ENCODE measurements at places on chromosomes 7 and 10.

DNA sequence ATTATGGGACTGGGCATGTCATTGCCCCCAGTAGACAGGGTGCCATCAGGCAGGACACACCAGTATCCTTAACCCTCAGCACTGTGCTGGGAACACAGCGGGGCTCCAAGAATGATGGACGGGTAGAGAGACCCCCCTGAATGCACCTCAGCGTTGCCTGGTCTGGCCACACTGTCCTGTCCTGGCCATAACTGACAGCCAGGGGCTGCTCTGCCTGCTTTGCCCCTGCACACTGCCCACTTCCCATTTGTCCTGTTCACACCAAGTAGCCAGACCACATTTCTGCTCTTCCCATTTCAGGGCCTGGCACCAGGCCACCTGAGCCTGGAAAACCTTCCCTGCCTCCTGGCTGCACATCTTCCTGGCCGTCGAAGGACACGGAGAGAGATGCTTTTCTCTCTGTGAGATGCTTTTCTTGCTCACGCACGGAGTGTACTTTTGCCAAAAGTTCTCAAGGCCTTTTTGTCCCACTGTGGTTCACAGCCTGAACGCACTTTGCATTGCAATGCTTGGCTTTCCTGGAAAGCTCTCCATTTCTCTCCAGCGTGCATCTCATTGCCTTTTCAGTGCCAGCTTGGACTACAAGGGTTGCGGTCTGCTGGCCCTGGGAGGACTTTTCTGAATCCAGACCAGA, 131.0 kb upstream of the EEPD1 start:
- no peak for DNase-seq

- no peak for DNase-seq
Observed at GRCh38 chr10:79329529-79329928, 17.7 kb upstream of the PPIF start.

- no peak for DNase-seq
Observed at GRCh38 chr10:11404901-11405300, 206.5 kb downstream of the USP6NL start.

- DNase-seq: no peak
Observed at GRCh38 chr7:69768986-69769595, 170.8 kb downstream of the AUTS2 start.

GRCh38 chr10:100531761-100532160, 2.1 kb upstream of the NDUFB8 start:
- DNase-seq: peak; percentile 50

DNA sequence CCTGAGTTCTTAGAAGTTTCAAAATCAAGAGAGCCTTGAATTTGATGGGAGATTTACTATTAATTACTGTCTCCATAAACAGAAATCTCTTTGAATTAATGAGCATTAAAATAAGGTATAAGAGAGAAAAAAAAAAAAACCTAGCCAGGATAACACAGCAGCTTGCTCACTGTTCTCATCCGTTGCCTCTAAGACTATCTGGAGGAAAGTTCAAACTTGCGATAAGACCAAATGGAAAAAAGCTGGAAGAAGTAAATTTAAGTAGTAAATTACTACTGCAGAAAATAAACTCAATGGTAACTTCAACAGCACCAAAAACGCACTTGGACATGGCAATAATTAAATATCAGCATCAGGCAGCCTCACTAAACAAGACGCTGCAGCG, 36.7 kb downstream of the GNA12 start:
- no peak for DNase-seq

GRCh38 chr7:44706788-44707557, 41.7 kb upstream of the ZMIZ2 start:
- DNase-seq: no peak

- DNase-seq: no peak
Observed at GRCh38 chr7:73436031-73436929, 2.7 kb downstream of the FZD9 start.

DNA sequence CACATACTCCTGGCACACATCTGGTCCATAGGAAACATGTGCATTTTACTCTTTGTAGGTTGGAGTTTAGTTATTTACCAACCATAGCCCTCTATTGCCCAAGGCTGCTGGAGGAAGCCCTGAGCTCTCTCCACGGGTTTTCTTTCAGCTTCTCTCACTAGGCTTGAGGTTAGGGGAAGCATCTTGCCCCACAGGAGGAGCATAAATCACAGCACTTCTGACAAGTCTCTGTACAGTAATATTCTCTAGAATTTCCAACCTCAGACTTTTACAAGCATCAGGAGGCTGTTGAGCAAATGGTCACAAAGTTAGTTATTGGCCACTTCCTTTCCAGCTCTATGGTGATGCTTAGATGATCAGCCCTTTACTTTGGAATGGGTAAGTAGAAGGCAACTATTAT, 122.9 kb upstream of the GLI3 start:
- no peak for DNase-seq

- no peak for DNase-seq
Observed at GRCh38 chr10:70866424-70866823, 21.9 kb downstream of the PCBD1 start.

DNA sequence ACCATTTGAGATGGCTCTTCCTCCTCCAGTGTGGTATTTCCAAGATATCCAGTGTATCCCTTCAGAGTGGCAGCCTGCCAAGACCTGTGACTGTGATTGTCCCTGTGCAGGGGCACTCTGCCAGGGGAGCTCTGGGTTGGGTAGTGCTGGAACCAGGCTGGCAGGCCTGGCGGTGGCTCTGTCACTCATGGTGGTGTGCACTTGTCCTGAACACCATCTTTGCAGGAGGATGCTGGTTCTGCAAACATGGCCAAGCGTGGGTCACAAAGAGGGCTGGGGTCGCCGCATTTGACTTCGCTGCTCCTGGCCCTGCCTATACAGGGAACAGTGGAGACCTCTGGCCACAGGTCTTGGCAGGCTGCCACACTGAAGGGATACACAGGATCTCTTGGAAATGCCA, 205.2 kb downstream of the PRPF18 start:
- no peak for DNase-seq

- peak; percentile 49 for DNase-seq
Observed at GRCh38 chr7:106283831-106284713, 711 bp downstream of the NAMPT start.

DNA sequence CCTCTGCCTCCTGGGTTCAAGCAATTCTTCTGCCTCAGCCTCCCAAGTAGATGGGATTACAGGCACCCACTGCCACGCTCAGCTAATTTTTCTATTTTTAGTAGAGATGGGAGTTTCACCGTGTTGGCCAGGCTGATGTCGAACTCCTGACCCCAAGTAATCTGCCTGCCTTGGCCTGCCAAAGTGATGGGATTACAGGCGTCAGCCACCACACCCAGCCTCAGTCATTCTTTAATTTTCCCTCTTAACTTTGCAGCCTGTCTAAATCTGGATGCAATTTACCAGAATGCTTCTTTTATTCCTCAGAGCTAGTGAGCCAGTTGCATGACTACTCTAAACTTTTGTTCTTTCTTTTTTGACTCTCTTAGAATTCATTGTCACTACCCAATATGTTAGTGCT, 90.5 kb upstream of the CSTF2T start:
- no peak for DNase-seq

DNA sequence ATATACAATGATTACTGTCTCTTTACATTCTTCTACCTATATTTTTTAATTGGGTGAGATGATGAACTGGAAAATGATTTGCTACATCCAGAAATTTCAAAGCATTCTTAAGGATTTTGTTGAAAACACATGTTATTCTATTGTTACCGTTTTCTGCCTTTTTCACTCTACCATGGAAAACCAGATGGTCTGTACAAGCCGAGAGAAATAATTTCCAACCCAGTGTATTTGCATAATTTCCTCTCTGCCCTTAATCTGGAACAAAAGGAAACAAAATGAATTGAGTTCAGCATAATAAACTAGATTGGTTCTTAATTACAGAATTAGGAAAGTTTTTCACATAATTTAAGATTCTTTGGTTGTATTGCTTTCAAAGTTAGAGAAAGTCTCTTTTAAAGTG, 211.2 kb downstream of the CACNB2 start:
- DNase-seq: no peak

DNA sequence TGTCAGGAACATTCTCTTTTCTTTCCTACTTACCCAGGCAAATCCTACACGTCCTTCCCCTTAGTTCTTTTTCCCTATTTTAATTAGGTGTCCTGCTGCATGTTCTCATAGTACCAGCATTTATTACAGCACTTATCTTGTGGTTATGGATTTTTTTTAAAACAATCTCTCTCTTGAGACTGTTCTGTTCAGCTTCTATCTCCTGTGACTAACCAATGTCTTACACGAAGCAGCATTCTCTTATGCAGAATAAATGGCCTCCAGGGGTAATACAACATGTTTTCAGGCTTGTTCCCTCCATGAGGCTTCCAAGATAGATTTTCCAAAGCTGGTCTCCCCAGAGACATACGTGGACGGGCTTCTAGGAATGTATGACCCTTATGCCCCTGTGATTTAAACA, 1096.1 kb upstream of the CELF2 start:
- no peak for DNase-seq

DNA sequence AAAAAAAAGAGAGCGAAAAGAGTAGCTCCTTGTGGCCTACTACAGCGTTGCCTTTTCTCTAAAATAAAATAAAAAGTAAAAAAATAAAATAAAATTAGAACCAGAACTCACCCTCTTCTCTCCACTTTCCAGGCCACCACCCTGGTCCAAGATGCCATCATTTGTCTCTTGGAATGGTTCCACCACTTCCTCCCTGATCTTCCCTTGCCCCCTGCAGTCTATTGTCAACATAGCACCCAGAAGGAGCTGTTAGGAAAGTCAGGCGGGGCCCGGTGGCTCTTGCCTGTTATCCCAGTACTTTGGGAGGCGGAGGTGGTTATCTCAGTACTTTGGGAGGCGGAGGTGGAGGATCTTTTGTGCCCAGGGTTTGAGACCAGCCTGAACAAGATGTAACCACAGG, 7.6 kb upstream of the GRID2IP start:
- no peak for DNase-seq

DNA sequence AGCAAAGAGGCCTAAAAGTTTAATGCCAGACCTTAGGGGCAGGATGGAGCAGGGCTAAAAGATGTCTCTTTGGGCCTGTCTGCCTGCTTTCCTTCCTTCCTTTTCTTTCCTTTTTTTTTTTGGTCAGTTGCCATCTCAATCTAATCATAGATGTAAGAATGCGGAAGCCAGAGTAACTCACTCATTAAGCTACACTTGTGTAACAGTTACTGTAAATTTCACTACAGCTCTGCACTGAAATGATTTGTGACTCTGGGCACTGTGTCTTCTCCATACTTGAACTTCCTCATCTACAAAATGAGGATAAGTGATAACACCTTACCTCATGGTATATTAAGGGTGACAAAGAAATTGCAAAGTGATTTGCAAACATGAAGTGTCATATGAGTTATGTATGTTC, 75.5 kb upstream of the AGK start:
- DNase-seq: no peak

DNA sequence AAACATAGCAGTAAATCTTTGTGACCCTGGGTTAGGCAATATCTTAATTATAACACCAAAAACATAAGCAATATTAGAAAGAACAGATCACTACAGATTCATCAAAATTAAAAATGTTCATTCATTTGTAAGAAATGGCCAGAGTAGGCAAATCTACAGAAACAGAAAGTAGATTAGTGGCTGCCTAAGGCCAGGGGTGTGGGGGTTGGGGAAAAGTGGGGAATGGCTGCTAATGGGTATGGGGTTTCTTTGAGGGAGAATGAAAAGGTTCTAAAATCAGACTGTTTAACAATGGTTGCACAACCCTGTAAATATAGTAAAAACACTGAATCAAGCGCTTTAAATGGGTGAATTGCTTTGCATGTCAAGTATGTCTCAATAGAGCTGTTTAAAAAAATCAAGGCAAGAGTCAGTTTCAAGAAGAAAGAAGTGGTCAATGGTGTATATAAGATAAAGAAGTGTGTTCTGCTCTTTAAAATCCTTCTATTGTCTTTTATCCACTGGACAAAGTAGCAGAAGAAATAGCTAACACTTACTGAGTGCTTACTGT, 42.6 kb downstream of the CDK6 start:
- DNase-seq: no peak

DNA sequence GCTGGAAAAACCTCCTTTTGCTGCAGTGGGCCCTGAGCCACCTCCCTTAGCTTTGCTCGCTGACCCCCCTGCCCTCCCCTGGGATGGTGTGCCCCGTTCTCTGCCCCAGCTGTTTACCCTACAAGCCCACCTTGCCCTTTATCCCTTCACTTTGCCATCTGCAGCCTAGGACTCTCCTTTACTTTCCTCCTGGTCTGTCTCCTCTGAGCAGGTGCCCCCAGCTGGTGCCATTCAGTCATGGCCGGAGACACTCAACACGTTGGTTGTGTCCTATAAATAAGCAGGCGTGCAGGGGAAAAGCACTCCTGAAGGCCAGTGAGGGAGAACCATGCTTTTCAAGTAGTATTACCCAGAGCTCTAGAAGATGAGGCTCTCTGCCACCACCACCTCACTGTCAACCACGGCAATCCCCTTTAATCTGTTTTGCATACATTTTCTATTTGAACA, 6.1 kb downstream of the RASSF4 start:
- no peak for DNase-seq

DNA sequence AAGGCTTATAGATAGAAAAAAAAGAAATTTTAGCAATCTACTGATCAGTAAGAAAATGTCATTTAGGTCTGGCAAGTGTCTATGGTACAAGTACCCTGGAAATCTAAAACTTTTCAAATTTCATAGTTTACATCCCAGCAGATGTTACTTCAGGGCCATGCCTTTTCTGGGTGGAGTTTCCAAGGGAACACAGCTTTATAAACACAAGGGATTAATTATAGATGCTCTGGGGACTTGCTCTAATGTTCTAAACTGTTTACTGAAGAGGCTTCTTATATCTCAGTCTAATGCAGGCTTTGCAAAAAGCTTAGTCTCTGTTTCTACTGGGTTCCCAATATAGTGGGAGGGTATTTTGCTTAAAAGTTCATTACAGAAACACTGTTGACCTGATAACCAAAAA, 3.1 kb downstream of the CD36 start:
- DNase-seq: no peak

DNA sequence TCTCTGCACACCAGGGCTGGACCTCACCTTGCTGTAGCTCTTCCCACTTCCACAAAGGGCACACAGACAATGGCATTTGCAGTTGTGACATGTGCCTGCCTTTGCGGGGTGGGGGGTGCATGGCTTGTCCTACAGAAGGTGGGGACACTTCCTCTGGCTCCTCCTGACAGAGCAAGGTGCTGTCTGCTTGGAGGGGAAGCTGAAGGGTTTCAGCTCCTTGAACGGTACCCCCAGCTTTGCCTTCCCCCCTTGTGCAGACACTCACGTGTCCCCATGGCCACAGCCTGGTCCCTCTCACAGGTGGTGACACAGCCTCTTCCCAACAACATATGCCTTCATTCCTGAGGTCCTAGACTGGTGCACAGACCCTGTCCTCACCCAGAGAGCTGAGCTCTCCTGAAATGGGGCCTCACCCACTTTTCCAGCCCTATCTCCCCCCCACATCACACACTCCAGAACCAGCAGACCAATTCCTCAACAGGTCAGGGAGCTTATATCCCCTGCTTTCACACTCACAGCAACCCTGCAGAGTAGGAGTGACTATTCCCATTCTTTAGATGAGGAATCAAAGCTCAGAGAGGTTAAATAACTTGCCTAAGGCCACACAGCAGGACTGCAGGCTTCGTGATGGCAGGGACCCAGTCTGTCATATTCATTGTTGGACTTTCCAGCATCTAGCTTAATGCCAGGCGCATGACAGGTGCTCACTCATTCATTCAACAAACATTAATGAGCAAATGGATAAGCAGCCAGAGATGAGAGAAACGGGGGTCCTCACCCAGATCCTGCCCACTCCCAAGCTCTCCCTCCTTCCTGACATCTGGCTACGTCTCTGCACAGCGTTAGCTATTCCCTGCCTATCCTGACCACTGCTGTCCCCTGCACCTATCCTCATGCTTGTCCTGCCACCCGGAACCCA, 44.4 kb downstream of the PARP12 start:
- DNase-seq: no peak

Measured in T-helper 2 cell (primary cell).